ENCODE measurements at places on chromosomes 3 and 15. TPM values are rescaled to one million over a fixed set of nuclear protein-coding genes. Genes with fewer than 3 reads are reported as not detected.

Gene NEK11
- polyA plus RNA-seq: 4.0 TPM

Gene TRIP4
- polyA plus RNA-seq: 17.0 TPM

Gene NPAP1
- not detected for polyA plus RNA-seq

Gene IL16
- 18.8 TPM for polyA plus RNA-seq

Gene TLR9
- polyA plus RNA-seq: 0.37 TPM

Gene IGDCC3
- polyA plus RNA-seq: not detected

Gene AMIGO3
- polyA plus RNA-seq: 0.51 TPM

Data from lung (tissue), 17 donors.